Skin of body (tissue), 3 donors: ENCODE measurements at places on chromosomes 5 and 9.
A peak's percentile ranks its signal among the peaks of the same experiment; 100 is the strongest.

DNA sequence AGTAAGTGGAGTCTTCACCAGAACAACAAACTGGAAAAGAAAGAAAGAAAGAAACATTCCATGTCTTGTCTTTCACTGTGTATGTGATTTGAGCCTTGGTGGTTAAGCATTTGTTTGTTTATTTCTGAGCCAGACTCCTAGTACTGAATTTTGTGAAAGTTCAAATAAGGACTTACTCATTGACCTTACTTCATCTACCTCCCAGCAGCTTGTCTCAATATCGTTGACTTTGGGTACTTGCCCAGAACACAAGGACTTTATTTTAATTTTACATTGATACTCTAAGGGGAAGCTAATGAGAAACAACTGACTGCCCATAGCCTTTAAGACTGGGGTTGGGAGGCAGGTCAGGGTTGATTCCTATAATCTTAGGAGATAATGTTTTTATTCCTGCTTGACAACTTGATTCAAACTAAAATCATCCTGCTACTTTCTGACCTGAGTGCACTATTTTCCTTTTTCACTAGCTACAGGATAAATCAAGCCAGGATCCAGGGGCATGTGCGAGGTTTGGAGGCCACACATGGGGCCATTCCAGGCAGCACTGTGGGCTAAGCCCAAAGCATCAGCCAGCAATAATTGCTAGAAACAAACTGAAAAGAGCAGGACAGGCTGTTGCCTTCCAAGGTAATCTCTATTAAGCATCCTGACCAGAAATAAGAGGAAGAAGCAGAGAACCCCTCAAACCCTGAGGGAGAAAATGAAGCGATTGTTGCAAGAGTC is 138.9 kb upstream of the RUSC2 start:
- DNase-seq: no peak

GRCh38 chr9:2919347-2919746 is 75.5 kb upstream of the PUM3 start:
- DNase-seq: no peak

- no peak for DNase-seq
Measured at GRCh38 chr9:7780261-7780988, 19.2 kb downstream of the DMAC1 start.

DNA sequence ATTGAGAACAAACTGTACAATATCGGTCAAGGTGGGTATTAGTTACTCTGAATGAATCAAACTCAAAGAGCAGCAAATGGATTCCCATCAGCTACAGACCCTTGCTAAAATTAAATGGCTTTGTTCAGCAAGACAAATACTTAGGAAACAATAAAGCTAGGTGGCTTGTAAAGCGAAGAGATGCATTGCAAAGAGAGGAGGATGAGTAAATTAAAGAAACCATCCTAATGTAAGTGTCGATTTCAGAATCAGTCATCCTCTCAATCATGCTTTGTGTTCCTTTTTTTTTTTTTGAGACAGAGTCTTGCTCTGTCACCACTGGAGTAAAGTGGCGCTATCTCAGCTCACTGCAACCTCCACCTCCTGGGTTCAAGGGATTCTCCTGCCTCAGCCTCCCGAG is 359.2 kb upstream of the ZNF462 start:
- no peak for DNase-seq

GRCh38 chr9:20148416-20148815 is 359.6 kb upstream of the SLC24A2 start:
- DNase-seq: no peak

GRCh38 chr5:168042284-168043068 is 249.0 kb upstream of the WWC1 start:
- no peak for DNase-seq

DNA sequence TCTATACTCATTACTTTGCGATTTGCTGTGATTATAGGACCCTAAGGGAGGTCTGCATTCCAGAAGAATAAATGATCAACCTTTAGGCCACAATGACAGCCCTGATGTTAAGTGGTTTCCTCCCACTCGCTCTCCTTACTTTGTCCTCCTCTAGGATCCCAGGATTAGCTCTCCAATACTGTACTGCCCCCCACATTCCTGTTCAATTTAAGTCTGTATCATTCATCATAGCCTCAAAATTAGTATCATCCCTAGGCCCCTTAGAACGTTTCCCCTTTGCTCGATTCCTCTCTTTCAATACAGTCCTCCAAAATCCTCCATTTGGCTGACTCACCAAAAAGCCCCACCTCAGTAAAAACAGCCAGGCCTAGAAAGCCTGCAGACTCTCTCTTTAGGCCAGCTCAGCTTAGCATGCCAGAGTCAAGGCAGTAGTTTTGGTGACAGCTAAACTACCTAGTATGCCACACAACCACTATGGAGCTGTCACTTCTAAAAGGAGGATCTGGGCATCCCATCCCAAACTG is 24.4 kb downstream of the RNF145 start:
- DNase-seq: no peak

GRCh38 chr5:171543148-171543815 is 123.8 kb downstream of the FGF18 start:
- DNase-seq: no peak

- DNase-seq: no peak
Measured at GRCh38 chr9:134030821-134031470, 5.7 kb downstream of the BRD3OS start.

GRCh38 chr5:74009502-74009901 is 383.5 kb downstream of the ARHGEF28 start:
- DNase-seq: no peak

DNA sequence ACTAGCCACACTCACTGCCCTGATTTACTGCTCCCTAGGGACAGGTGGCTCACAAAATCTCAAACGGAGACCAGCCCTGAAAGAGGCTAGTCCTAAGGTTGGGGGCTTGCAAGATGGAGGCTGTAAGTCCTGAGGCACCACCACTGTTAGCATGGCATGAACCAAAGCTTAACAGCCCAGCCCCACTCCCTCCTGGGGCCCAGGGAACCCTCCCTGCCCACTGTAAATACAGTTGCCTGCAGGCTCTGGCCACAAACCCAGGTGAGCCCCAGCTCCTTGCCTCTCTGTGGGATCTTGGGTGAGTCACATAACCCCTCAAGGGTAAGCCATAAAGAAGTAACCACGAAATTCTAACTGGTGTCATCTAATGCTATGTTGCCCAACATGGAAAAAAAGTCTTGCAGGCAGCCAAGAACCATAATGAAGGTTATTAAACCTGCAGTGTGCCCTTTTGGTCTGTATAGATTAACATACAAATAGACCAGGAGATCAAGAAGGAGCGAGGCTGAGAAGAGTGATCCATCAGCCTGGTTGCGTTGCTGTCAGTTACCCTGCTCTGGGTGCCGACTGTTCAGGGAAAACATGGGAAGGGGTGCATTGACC is 1.7 kb upstream of the POMT1 start:
- DNase-seq: no peak

DNA sequence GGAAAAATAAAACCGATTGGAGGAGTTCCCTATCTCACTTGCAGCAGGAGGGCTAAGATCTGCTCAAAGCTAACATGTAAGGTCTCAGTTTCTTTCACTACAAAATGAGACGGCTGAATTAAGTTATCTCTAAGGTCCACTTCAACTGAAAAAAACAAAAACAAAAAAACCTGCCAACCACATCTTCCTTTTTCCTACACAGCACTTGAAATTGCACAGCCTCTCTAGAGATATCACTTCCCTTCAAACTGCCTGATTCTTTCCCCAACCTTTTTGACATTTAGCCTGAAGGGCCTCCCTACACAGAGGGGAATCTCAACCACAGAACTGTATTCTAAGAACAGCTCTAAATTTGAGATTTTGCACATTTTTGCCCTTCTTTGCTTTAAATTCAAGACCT is 227.9 kb upstream of the TARS1 start:
- DNase-seq: no peak

- DNase-seq: peak; percentile 44
Measured at GRCh38 chr5:65481171-65481581, 544 bp downstream of the ADAMTS6 start.

DNA sequence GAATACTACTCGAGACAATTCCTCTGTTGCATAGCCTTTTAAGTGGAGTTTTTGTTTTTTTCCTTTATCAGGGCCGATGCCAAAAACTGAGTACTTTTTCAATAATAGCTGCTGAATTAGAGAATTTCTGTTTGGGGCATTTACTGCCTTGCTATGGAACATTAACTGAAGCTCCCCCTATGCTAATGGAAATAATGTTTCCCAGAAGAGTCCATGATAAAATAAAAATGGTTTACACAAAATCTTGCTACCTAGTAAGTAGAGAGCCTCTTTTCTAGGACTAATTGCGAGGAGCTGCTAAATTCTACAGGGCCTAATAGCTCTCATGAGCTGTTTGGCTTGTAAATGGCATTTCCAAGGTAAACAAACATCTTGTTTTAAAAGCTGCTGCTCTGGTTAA is 128.2 kb upstream of the MYO10 start:
- no peak for DNase-seq
